ENCODE measurements at places on chromosomes 3 and 15.

DNA sequence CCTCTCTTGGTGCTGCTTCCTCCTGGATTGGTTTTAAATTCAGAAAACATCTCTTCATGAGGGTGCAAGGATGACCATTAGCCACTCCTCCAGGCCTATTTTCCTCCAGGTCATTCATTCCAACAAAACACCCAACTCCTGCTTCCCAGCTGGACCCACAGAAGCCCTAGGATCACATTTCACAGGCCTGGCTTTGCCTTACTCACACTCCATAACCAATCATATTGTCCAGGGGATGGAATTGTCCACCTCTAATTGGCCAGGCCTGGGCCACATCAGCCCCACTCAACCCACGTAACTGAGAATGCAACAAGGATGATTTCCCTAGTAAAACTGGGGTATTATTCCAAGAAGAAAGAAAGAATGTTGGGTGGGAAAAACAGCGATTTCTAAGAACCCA lies 616.7 kb upstream of the SUCLG2 start:
- DNase-seq, result no peak

- DNase-seq, result no peak
Observed at GRCh38 chr3:49807431-49808114, 4.5 kb downstream of the INKA1 start.

DNA sequence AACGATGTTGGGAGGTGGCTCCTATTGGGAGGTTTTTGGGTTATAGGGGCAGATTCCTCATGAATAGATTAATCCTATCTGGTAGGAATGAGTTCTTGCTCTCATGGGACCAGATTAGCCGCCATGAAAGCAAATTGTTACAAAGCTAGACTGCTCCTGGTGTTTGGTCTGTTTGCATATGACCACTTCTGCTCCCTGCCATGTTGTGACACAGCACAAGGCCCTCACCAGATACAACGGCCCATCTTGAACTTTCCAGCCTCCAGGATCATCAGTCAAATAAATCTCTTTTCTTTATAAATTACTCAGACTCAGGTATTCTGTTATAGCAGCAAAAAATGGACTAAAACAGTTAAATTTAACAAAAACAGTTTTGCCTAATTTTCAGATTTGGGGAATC lies 34.4 kb downstream of the TRIM42 start:
- peak; percentile 53 for DNase-seq

DNA sequence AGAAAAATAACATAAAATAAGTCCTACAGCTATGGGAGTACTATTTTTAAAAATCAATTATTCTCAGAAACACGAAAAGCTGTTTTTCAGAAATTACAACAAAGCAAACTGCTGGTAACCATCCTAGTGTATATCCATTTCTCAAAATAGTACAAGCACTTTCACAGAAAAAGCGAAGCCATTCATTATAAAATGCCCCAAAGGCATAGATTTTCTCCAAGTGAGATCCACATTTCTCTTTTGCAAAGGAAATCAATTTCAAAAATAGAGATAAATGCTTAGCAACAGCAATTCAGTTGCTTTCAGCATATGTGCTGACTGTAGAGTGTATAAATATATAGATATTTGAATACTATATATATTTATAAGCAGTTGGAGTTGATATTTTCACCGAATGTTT lies 1266.3 kb downstream of the SI start:
- no peak for DNase-seq

DNA sequence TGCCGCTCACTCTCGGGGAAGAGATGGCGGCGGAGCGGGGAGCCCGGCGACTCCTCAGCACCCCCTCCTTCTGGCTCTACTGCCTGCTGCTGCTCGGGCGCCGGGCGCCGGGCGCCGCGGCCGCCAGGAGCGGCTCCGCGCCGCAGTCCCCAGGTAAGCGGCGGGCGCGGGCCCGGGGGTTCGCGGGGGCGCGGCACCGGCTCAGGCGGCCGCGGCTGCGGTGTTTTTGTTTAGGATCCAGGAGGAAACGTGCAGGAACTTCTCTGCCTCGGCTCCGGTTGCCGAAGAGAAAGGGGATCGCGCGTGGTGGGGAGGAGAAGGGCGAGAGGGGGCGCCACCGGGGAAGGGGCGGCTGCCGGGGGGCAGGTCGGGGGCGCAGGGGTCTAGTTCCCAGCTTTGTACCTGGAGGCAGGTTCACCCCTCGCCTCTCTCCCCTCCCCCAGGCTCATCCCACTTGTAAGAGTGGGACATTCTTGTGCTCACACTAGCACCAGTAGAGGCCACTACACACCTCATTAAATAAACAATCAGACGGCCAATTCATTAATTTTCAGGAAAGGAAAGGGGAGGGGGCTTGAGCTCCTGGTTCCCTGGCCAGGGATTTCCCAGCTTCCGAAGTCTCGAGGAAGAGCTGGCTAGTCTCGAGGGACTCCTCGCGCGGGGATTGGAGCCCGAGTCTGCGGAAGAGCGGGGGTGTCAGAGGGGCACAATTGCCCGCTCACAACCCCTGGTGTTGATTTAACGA lies 562 bp downstream of the NEO1 start:
- peak; percentile 96 for DNase-seq

DNA sequence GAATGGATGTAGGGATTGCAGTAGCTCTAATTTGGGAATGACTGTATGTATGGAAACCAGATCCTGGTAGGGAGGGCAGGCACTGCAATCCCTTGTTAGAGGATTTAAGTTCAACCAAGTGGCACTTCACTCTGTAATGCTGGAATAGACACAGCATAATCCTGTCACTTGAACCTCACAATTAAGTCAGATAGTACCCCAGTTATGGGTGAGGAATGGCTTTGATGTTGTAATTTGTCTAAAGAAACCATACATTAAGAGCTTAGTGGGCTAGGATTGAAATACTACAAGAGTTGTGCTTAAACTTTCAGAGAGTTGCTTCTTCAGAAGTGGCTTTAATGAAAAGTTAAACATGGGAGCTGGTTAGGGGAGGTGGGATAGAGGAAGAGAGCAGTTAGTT lies 9.3 kb downstream of the RAB7A start:
- DNase-seq, result no peak

- no peak for DNase-seq
Observed at GRCh38 chr3:107662124-107662507, 139.4 kb downstream of the BBX start.

GRCh38 chr3:189404024-189404423 lies 227.2 kb upstream of the TP63 start:
- no peak for DNase-seq

DNA sequence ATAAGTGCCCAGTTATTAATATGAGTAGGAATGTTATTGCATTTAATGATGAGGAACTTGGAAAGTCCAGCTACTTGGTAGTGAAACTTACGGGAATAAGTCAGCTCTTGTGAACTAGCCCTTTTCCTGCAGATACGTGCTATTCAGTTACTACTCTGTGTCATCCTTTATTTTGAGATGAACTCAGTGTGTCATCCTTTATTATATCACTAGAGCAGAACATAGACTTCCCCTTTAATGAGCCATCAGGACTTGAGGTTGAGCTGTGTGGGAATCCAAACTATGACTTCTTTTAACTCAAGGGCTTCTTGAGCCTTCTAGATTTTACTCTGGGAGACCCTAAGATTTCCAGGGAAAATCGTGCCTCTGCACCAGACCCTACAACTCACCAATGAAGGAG lies 3.6 kb downstream of the ACTC1 start:
- DNase-seq, result no peak

- DNase-seq, result no peak
Observed at GRCh38 chr3:58183221-58183620, 27.6 kb downstream of the DNASE1L3 start.

GRCh38 chr3:42829083-42829627 lies 19.9 kb downstream of the ACKR2 start:
- DNase-seq, result no peak

DNA sequence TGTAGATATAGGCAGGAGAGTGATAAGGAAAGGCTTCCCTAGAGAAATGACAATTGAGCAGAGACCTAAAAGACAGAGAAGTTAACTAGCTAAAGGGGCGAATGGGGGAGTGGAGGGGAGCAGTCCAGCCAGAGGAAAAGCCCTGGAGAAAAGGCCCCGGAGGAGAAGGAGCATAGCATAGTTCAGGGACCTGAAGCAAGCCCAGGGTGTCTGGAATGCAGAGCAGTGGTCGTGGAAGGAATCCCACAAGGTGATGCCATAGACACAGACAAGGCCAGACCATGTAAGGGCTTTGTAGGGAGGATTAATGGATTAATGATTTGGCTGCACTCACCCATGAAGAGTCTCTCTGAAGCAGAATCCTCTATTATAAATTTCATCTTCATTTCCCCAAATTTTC lies 45.8 kb upstream of the LRRN1 start:
- peak; percentile 41 for DNase-seq

DNA sequence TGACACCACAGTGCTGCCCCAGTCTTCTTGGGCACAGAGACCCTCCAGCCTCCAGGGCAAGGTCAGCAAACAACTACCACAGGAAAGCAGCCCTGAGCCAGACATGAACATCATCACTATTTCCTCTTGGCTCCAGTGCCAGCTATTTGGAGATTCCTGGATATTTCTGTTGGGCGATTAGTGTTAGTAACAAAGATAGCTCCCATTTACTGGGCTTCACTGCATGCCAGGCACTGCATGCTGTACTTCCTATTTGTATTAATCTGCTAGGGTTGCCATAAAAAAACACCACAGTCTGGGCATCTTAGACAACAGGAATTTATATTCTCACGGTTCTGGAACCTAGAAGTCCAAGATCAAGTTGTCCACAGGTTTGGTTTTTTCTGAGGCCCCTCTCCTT lies 255.1 kb upstream of the STT3B start:
- DNase-seq, result no peak

GRCh38 chr3:160879859-160880258 lies 123.8 kb downstream of the PPM1L start:
- DNase-seq, result no peak

DNA sequence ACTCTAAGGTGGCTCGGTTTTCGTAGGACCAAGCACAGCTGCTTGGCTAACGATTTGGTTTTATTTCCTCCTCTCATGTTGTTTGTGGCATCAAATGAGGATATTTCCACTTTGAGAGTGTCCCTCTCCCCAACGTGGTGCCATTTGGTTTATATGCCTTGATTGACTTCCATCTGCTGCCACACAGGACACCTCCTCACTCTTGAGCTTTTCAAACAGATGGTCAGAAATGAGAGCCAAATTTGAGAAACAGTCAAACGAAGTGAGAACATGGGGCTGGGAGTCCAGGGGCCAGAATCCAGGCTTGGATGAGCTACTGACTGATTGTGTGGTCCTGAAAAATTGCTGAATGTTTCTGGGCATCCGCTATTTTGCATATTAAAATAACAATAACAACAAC lies 43.5 kb downstream of the CEMIP start:
- peak; percentile 4 for DNase-seq

DNA sequence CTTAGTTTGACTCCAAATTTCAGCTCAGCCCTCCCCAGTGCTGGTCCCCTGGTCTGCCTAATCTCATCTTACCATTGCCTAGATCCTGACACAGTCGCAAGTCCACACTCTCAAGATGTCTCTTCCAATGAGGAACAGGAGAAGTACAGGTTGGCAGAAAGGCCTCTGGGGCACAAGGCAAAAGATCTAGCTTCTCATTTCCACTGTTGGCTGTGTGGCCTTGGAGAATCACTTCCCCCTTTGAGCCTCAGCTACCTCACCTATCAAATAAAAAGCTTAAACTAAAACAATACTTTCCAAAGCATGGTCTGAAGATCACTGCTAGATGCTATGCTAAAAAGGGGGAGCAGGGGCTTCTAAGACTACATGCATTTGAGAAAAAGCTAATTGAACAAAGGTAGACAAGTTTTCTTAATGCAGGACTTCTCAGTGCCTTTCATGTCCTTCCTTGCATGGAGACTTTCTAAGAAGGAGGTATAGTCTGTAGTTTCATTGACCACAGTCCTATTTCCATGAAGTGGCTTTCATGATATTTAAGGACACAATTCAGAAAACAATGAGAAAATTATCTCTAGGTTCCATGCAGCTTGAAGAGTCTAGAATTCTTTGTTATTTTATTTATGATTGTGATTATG lies 118.0 kb upstream of the RAD18 start:
- no peak for DNase-seq

DNA sequence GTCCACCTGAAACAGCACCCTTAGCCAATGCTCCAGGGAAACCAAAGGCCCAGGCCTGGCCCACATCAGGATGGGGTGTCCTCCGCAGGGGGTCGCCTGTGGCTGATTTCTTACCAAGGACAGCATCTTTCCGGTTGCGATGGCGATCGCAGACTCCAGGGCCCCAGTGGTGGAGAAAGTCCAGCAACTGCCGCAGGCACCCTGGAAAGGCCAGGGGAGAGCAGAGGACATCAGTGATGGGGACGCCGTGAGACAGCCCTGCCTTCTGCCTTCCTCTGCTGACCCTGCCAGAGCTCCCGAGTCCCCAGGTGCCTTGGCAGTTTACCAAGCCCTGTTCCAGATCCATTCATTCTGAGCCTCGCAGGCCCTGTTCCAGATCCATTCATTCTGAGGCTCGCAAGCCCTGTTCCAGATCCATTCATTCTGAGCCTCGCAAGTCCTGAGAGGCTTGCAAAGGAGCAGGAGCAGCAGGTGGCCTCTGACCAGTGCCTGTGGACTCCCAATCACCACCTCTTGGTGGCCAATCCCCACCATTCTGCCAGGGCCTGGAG lies 12.5 kb downstream of the CTSH start:
- no peak for DNase-seq

Measured in NCI-H82 (cell line).